Activated naive CD8-positive, alpha-beta T cell treated with anti-CD3 and anti-CD28 coated beads, Interleukin-2, amount 10 ng/mL, durations not matched to agents 7 days and 5 days (primary cell): ENCODE measurements at places on chromosomes 6 and 20.

- no peak for DNase-seq
These were observed 10.1 kb upstream of the PRL start for GRCh38 chr6:22306741-22307466.

DNA sequence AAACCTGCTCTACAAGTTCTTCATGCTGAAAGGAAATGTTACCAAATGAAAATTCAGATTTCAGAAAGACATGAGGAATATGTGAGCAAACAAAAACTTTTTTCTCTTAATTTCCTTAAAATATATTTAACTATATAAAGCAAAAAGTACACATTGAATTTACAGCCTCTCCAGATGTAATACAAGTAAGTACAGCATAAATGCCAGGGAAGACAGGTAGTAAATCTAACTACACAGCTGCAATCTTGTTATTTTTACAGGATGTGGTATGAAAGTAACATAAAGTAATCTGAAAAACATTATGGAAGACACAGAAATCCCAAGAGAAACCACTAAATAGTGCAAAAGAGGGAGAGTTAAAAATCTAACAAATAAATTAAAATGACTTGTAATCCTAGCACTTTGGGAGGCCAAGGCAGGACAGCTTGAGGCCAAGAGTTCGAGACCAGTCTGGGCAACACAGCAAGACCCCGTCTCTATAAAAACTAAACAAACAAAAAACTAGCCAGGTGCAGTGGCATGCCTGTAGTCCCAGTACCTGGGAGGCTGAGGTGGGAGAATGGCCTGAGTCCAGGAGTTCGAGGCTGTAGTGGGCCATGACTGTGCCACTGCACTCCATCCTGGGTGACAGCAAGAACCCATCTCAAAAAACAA, 50.7 kb downstream of the FAM8A1 start:
- no peak for DNase-seq

DNA sequence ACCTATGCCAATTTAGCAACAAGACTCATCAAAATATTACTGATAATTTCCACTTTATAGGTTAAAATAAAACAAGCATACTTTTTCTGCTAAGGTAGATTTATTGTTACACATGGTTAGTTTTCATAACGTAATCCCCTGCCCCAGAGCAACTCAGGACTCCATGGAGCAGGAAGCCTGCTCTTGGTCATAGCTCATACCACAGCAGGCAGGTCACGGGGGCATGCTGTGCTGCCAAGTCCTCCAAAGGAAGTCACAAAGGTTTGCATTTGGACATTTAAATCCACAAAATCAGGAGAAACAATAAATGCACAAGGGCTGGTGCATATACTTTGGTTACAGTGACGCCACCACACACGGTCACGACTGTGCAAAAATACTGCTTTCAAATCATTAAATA, 12.5 kb downstream of the GZF1 start:
- DNase-seq = no peak

DNA sequence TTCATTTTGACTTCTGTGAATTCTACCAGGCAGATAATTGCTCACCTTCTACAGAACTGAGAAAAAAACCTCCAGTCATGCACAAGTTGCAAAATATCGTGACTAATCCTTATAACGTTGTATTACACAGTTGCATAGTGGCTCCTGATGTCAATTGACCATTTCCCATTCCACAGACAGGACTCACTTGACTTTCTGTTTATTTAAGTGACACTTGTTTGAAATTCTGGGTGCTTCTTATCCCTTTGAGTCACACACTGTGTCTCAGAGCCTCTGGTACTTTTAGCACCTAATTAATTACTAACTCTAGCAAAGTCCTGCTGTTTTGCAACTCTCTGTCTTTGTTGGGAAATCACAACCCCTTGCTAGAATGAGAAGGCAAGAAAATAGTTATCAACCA, 16.2 kb upstream of the RSPO3 start:
- no peak for DNase-seq

- DNase-seq = no peak
These were observed 111.2 kb downstream of the DACT2 start for GRCh38 chr6:168208402-168208801.

GRCh38 chr20:46209930-46210671, 92.0 kb downstream of the CD40 start:
- no peak for DNase-seq

DNA sequence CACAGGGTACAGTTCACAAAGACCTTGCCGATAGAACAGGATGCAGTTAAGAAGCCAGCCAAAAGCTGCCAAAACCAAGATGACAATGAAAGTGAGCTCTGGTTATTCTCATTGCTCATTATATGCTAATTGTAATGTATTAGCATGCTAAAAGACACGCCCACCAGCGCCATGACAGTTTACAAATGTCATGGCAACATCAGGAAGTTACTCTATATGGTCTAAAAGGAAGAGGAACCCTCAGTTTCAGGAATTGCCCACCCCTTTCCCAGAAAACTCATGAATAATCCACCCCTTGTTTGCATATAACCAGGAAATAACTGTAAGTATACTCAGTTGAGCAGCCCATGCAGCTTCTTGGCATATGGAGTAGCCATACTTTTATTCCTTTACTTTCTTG, 748.7 kb downstream of the QKI start:
- no peak for DNase-seq

GRCh38 chr20:41534842-41535241, 83.3 kb downstream of the CHD6 start:
- DNase-seq = no peak

GRCh38 chr6:140490081-140490480, 1115.6 kb upstream of the CITED2 start:
- no peak for DNase-seq

GRCh38 chr6:82033631-82034211, 213.8 kb downstream of the IBTK start:
- DNase-seq = no peak

GRCh38 chr20:38076548-38076947, 43.0 kb downstream of the RPRD1B start:
- no peak for DNase-seq

DNA sequence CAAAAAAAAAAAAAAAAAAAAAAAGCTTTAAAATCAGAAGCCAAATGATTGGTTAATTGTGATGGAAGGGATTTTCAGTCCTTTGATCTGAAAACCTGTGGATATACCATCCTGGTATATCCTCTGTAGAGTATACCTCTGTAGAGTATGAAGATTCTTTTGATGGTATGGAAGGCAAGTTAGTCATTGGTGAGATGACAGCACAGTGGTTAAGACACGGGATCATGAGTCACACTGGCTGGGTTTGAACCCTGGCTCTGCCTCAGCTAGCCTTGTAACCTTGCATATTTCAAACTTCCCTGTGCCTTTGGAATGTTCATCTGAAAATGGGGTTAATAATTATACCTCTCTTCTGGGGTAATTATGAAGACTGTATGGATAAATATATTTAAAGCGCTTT, 179.3 kb downstream of the CARMIL1 start:
- DNase-seq = no peak

DNA sequence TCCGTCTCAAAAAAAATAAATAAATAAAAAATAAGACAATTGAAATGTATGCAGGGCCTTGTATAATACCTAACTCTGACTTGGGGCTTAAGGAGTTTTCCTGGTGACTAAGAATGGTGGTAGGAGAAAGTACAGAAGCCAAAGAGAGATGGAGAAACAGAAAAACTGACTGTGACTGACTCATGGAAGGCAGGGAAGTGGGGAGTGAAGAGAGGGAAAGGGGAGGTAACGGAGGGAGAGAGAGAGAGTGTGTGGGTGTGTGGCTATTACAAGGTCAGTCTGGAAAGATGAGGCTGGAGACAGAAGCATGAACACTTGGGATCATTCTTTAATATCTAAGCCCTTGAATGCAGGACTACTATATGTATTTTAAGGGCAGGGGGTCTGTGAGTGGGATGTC, 38.5 kb downstream of the SNRNP48 start:
- DNase-seq = no peak

DNA sequence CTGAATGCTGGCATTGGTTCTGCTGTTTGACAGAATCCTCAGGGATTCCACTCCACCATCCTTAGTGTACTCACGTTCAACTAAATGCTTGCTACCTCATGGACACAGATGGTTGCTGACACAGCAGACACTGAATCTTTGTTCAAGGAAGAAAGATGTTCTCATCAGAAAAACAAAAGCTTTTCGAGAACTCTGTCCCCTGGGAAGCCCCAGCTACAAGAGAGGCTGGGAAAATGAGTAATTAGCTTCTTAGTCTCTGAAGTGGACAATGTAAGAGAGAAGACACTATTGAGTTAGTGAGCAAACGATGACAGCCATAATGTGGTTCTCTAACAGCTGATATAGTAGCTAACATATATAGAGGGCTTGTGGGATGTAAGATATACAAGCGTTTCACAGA, 30.9 kb upstream of the ENPP5 start:
- no peak for DNase-seq
